SIG-M5 (cell line): ENCODE measurements at places on chromosomes 13 and 19.

DNA sequence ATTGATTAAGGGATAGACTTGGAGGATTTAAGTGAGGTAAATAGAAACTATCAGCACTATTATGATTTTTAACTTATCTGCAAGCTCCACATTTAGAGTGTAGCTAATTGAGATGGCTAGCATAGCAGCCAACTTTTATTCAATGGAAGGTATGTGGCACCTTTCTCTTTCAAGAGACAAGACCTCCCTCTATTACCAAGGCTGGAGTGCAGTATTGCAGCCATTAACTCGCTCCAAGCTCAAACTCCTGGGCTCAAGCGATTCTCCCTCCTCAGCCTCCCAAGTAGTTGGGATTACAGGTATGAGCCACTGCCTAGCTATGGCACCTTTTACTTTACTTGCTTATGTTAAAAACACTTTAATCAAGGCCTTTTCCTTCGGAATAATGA, 8.2 kb downstream of the TPT1 start:
- no peak for DNase-seq

DNA sequence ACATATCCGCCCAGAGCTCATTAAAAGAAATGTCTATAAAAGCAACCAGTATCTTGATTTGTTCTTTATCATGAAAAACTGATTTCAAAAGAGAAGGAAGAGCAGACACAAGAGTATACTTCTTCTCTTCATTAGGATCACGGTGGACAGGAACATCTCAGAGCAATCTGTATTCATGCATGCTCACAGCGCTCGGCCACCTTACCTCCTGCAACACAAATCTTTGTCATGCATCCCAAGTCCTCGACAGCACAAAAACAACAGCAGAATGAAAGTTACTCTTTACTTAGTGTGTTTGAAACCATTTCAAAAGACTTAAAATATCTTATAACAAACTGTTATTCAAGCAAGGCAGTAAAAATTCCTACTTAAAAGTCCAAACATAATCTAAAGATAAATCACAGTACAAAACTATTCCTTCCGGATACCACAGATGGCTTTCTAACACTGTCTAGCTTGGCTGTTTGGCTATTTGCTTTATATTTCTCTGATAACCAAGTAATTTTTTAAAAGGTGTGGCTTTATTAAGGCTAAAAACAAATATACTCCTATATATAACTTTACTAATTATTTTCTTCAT, 174.5 kb downstream of the TBC1D4 start:
- DNase-seq: no peak

GRCh38 chr19:53864308-53864836, 3.3 kb upstream of the MYADM start:
- no peak for DNase-seq

GRCh38 chr13:84812078-84812477, 929.8 kb upstream of the SLITRK1 start:
- DNase-seq: no peak

DNA sequence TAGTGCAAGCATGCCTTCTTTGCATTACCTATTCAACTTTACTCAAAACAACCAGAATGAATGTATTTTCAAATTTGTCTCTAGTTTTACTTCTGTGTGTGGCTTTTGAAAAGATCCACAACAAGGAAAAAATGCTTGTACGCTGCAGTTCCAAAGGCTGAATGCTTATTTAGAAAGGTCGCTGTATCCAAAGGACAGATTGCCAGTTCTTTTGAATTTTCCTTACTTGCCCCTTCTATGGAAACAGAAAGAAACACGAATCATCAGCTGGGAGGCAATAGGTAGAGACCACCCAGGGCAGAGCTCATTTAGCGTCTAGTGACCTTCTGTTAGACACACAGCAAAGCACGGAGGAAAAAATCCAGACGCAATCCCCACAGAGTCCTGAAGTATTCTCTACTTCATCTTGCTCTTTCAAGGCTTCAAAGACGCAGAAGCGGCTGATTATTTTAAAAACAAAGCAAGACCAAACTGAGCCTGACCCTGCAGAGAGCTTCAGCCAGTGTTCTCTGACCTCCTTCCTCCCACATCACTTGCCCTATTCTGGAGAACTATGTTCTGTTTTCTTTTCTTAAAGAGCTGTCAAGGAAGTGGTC, 674.6 kb upstream of the SGCG start:
- DNase-seq: no peak

DNA sequence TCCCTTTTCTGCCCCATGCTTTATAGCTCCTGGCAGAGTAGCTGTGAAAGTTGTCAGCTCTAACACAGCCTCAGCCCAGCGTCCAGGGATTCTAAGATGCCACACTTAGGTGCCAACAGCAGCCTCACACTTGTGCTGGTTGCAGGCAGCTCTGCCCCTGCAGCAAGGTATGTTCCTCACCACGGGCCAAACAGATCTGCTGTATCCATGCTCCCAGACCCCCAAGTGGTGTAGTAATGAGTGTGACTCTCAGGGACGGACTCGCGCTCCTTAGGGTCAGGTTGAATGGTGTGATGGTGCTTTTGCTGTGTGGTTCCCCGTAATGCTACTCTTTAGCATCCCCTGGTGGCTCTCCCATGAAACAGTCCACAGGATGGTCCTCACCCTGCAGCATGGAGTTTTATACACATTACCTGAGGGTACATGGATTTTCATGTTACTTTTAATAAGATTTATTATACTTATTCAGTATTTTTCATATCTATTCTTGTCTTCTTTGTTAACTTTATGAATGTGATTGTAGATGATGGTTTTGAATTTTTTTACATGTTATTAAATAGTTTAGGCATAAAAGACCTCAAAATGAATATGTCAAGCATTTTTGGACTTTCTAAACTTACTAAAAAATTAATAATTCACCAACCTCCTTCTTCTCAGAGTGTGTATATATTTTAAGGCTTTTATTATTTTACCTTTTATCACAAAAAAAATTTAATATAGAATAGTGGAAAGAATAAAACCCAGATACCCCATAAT, 232.5 kb downstream of the SLC7A1 start:
- DNase-seq: no peak

- no peak for DNase-seq
These were observed 9.0 kb downstream of the ZNF808 start for GRCh38 chr19:52536448-52536800.

DNA sequence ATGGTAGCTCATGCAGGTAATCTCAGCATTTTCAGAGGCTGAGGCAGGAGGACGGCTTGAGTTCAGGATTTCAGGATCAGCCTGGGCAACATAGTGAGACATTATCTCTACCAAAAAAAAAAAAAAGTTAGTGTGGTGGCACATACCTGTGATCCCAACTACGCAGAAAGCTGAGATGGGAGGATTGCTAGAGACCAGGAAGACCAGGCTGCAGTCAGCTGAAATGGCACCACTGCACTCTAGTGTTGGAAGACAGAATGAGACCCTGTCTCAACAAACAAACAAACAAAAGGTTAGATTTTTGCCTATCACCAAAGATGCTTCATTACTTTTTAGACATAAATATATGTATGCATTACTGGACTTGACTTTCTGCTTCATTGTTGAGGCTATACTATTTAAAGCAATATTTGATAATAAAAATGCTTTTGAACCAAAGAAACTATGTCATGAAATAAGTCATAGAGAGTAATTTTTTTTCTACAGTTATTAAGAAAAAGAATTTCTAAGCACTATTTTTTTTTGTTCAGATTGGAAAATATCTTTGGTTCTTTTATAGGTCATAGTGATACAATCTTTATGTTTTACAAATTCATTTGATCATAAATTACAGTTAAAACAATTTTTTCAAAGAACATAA, 1180.1 kb upstream of the ATXN8OS start:
- no peak for DNase-seq

DNA sequence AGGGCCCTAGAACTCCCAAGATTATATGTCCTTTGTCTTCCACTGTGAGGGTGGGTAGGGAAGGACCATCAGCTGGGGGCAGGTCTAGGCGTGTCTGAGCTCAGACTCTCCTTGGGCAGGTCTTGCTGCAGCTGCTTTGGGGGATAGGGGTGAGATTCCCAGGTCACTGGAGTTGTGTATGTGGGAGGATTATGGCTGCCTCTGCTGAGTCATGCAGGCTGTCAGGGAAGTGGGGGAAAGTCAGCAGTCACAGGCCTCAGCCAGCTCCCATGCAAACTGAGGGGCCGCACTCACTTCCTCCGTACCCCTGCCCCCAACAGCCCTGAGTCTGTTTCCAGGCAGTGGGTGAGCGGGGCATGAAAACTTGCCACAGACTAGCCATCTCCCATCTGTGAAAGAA, 600.8 kb downstream of the DIAPH3 start:
- DNase-seq: no peak

GRCh38 chr19:1384478-1385110, 887 bp downstream of the NDUFS7 start:
- DNase-seq: no peak

DNA sequence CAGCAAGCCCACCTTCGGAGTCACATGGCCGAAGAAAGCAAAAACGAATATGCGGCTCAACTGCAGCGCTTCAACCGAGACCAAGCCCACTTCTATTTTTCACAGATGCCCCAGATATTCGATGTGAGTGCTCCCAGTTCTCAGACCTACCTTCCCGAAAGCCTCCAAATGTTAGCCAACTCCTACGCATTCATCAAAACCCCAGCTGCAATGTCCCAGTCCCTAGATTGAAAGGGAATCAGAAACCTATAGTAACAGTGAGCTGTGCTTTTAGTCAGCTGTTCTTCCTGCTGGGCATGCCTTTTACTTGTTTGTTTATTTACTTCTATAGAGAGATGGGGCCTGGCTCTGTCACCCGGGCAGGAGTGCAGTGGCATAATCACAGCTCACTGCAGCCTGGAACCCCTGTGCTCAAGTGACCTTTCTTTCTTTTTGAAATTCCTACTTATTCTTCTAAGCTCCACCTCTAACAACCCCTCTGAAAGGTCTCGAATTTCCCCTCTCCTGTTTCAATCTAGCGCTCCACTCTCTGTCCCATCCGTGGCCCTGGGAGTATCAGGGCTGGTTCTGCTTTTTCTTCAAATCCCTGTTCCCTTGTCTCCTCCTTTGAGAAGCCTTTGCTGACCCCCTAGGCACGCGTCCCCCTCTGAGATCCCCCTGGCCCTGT, 4.4 kb downstream of the TRIP10 start:
- DNase-seq: no peak

GRCh38 chr19:17678836-17679235, 9.3 kb downstream of the UNC13A start:
- DNase-seq: no peak

GRCh38 chr13:107941345-107942029, 273.8 kb downstream of the LIG4 start:
- no peak for DNase-seq

DNA sequence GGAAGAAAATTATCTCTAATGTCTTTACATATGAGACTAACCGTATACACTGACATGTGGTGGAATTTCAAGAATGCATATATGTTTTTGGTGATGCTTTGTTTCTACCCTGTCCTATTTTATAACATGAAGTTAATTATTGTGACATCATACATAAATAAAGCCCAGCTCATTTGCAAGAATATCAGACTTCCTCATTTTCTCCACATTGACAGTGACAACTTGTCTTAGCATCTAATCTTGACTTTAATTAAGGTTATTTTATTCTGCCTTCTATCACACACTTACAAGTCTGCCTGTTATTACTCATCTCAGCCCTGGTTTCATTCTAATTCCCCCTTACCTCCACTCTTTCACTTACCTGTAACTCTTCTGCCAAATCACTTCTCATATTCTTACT, 140.6 kb upstream of the STARD13 start:
- DNase-seq: no peak

- no peak for DNase-seq
These were observed 10.2 kb downstream of the SMIM7 start for GRCh38 chr19:16649734-16650133.

DNA sequence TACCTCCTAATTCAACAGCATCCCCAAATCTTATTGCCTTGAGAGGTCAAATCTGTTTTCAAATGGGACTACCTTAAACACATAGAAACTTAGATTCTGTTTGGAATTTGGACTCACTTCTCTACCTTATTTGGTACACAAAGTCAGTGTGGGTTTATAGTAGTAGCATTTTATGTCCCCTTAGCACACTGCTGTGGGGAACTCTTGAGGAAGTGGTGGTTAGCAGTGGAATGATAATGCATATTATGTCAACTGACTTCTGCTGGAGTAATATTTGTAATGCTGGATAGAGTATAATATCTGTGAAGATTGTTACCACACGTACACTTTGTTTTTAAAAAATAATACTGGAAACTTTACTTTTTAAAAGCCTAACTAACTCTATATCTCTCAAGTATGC, 386.3 kb downstream of the NDFIP2 start:
- DNase-seq: peak; percentile 26

DNA sequence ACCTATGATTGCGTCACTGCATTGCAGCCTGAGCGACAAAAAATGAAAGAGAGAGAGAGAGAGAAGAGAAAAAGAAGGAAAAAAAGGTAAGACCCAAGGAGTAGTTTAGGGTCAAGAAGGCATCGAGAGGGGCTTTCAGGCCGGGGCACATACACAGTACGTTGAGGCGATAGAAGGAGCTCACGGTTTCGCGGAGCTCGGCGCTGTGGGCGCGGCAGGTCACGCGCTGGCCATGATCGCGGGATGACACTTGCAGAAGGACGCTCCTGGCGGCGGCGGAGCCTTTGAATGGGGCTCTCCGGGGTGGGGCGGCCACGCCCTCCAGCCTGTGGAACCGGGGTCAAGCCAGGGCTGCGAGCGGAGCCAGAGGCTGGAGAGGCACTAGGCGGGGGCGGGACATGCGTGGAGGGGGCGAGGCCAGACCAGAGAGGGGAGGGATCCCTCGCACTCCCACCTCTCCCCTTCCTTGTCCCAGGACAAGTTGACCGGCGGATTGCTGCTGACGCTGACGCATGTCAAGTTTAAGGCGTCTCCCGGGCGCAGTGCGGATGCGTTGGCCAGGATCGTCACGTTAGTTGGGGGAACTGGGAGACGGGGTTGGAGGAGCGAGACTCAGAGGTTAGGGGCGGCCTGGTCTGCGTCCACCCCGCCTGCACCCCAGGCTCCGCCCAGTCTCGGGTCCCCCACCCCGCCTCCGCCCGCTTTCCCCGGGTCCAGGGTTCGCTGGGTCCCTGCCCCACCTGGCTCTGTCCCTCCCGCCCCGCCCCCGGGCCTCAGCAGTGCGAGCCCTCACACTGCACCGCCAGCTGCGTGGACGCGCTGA, 6.9 kb downstream of the NPHS1 start:
- no peak for DNase-seq

DNA sequence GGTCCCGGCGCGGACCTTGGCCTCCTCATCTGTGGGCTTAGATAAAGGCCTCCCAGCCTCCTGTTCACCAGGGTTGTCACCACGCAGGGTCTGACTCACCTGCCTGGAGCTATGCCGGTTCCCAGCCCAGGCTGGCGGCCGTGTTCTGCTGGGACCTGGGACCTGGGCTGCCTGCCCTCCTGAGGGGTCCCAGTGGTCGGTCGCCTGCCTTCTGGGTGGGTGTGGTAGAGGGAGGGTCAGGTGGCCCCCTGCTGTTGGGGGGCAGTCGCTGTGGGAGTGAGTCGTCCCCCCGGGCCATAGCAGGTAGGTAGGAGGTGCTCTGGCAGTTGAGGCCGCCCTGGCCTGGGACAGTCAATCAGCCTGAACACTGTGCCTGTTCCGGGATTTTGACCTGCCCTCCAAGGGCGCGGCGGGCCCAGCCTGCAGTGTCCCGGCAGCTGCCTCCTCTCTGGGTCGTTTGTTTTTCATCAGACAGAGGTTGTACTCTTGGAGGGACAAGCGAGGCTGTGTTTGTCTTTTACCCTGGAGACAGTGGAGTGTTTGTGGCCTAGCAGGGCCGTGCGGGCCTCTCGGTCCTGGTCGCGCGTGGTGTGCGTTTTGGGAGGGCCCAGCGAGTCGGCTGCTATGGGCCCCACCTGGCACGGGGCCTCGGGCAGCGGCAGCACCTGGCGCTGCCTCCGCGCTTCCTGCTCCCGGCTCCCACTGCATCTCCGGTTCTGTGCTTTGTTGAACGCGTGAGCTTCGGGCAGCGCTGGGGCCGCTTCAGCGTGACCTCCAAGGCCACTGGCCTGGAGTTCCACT, 2.6 kb downstream of the ADAT3 start:
- no peak for DNase-seq
